Hematopoietic multipotent progenitor cell treated with erythropoietin and hydrocortisone succinate and interleukin-3 and kit ligand, for 6 days (in vitro differentiated cells): ENCODE measurements at places on chromosomes 1 and 21.

GRCh38 chr1:216665406-216665805 is 57.8 kb downstream of the ESRRG start:
- peak; percentile 32 for DNase-seq

DNA sequence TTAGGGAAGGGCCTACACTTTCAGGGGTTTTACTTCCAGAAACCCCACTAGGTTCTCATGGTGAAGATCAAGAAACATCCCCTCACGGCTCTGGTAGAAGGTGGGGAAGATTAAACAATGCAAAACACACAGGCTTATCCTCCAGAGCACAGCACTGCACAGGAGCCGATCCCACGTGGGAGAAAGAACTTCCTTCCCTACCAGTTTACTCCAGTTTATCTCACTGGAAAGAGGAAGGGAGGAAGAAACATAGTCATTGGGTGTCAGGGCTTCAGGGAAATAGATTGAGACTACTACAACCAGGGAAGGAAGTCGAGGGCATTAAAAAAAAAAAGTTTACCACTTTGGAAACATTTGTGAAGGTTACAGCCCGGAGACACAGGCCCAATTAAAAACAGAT is 164.4 kb downstream of the NTPCR start:
- DNase-seq = no peak

GRCh38 chr1:231162297-231162969 is 575 bp downstream of the TRIM67 start:
- peak; percentile 60 for DNase-seq

- no peak for DNase-seq
Measured at GRCh38 chr1:118339400-118340124, 154.5 kb upstream of the SPAG17 start.

DNA sequence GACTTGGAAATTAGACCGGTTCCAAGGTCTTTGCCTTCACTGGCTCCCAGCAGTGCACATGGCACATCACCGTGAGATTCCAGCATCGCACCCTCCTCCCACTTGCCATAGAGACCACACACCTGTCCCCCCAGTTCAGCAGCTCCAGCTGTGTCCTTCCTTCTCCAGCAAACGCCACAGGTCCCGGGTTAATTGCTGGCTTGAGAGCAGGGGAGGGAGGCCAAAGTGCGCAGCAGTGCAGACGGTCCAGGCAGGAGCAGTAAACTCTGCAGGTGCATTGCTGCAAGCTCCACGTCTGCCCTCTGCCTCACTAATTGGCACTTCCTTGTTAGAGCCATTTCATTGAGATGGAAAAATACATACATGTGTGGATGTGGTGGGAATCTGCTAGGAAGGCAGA is 65.3 kb downstream of the KLHDC7A start:
- no peak for DNase-seq

GRCh38 chr1:184069675-184070074 is 18.1 kb downstream of the TSEN15 start:
- no peak for DNase-seq

DNA sequence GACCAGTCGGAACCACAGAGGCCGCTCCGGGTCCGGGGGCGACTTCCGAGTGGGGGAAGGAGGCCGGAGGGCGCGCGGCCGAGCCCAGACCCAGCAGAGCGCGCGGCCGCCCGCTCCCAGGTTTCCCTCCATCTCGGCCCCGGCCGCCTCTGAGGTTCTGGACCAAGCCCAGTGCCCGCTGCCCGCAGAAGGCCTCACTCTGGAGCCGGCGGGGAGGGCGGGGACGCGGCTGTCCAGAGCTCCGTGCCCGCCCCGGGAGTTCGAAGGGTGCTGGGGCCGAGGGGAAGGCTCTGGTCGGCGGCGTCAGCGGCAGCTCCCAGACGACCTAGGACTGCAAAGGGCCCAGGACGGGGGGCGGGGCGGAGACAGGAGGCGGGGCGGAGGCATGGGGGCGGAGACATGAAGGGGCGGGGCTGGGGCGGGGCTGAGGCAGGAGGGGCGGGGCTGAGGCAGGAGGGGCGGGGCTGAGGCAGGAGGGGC is 48.0 kb upstream of the SLC19A1 start:
- DNase-seq = peak; percentile 74

GRCh38 chr1:33002006-33002405 is 34.7 kb downstream of the AK2 start:
- no peak for DNase-seq

DNA sequence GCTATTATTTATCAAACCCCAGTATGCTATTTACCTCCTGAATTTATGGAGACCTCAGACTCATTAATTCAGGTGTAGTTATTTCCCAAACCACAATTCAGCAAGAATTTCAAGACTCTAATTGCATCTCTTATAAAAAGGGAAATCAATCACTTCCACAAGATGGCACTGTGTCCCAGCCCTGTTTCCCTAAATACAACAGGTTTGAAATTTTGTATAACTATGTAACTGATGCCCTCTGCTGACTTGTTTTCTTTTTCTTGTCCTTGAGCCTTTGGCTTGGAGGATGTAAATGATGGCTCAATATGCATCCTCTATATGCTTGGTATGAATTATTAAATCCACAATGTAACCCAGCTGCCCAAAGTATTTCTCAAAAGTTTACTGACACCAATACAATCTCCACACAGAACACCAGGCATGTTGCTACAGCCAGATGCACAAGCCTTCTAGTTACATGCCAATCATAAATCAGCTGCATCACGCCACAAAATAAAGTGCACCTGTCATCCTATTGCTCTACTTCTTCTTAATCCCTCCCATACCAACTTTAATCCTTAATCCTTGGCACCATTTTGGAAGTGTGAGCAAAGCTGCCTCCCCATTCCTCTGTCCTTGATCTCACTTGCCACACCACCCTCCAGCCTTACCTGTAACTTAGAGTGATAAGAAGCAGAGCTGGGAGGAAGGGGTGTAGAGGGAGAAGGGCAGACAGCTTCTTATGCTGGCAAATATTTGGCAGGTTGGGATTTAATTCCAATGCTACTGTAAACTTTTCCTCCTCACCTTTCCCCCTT is 9.0 kb downstream of the C1orf105 start:
- peak; percentile 89 for DNase-seq

DNA sequence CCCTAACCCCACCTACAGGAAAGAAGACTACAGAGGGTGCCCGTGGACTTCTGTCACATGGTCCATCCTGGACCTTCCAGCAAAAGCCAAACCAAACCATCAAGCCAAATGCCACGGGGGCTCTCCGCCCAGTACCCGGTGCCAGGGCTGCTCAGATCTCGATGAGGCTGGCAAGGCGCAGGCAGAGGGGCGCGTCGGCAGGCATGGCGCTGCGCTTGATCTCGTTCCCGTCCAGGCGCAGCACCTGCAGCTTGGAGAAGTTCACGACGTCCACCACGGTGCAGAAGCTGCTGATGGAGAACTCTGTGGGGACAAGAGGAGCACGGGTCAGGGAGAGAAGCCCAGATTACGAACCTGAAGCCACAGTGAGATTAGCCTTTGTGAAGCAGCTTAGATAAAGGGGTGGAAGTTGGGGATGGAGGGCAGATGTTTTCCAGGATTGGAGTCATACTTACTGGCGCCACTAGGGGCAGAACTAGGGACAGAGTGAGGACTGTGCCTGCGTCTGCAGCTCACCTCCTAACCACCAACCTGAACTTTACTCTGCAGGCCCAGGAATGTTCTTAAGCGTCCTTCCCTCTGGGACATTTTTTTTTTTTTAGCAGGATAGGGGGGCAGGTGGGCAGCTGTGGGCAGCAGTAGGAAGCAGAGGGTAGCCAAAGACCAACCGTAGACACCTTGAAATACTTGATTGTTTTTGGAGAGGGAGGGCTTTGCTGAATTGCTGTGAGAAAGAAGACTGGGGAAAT is 8.6 kb downstream of the FMOD start:
- DNase-seq = peak; percentile 70

DNA sequence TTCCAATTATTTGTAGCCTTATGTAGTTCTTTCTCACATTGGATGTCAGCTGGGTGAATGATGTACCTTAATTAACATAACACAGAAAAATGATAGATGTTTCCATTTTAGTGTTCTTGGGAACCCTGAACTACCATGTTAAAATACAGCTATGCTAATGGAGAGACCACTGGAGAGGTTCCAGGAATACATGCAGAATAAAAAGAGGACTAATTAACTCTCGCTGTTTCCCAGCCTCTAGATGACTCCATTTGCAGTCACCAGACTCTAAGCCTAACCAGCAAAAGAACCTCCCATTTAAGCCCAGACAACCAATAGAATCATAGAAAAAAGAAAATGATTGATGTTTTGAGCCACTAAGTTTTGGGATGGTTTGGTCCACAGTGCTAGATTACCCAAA is 36.2 kb downstream of the CLCA4 start:
- DNase-seq = no peak

DNA sequence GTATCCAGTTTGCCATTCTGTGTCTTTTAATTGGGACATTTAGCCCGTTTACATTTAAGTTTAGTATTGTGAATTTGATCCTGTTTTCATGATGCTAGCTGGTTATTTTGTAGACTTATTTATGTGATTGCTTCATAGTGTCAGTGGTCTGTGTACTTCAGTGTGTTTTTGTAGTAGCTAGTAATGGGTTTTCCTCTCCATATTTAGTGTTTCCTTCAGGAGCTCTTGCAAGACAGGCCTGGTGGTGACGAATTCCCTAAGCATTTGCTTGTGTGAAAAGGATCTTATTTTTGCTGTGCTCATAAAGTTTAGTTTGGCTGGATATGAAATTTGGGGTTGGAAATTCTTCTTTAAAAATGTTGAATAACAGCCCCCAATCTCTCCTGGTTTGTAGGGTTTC is 69.2 kb upstream of the PDC start:
- DNase-seq = no peak

DNA sequence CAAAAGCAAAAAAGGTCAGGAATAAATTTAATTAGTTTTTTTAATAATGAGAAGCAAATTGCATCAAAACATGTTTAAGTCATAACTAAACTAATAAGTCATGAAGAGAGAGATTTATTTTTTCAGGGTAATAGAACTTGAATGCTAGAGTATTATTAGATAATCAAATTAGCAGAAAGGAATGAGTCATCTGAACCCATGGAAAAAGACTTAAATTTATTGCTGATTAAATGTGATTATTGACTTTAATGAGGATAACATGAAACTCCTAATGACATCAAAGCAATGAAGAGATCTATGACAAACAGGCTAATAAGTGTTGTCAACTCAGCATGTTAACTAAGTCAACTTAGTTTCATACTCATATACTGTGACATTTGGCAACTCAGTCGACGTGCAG is 264.2 kb downstream of the USP25 start:
- DNase-seq = no peak

DNA sequence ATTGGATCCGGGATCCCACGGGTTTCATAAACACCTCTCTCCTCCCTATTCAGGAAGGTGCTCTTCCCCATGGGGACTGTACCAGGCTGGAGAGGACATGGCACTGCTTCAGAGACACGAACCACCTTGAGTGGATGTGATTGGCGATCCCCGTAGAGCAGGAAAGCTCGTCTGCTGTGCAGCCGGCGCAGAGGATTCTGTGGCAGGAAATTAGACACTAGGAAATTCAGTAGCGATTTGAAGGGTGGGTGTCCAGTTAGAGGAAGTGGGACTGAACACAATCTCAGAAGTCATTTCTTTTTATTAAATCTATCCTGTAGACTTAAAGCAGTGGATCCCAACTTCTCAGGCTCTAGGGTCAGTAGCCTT is 767 bp downstream of the PDIK1L start:
- DNase-seq = peak; percentile 54

- peak; percentile 76 for DNase-seq
Measured at GRCh38 chr21:34510148-34511142, 1.6 kb downstream of the KCNE1 start.

- DNase-seq = no peak
Measured at GRCh38 chr1:154583773-154584172, 16.2 kb downstream of the CHRNB2 start.

GRCh38 chr1:42586016-42586415 is 72.2 kb upstream of the PPIH start:
- DNase-seq = no peak

GRCh38 chr1:20110679-20111078 is 8.7 kb downstream of the PLA2G2D start:
- no peak for DNase-seq

GRCh38 chr1:65825741-65826140 is 33.0 kb downstream of the PDE4B start:
- no peak for DNase-seq

- no peak for DNase-seq
Measured at GRCh38 chr1:55043726-55044125, 4.4 kb downstream of the PCSK9 start.

- DNase-seq = no peak
Measured at GRCh38 chr1:25774206-25774803, 25.7 kb upstream of the SELENON start.

GRCh38 chr1:40796939-40797667 is 13.5 kb downstream of the KCNQ4 start:
- no peak for DNase-seq

DNA sequence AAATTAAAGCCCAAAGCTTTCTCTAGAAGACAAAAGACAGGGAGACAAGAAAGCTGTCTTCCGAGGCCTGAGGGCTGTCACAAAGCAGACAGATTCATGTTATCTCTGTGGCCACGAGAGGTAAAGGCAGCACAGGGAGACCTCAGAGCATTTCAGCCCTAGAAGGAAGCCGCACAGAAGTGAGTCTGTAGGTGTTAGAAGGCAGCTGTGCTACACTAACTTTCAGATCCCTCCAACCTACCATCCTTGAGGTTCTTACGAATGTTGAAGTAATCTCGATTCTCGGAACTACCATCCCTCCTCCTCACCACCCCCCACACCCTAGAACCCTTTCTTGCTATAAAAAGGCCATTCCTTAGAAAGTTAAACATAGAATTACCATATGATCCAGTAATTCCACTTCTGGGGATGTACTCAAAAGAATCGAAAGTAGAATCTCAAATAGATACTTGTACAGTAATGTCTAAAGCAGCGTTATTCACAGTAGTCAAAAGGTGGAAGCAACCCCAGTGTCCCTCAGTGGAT is 21.5 kb upstream of the LYST start:
- DNase-seq = no peak

DNA sequence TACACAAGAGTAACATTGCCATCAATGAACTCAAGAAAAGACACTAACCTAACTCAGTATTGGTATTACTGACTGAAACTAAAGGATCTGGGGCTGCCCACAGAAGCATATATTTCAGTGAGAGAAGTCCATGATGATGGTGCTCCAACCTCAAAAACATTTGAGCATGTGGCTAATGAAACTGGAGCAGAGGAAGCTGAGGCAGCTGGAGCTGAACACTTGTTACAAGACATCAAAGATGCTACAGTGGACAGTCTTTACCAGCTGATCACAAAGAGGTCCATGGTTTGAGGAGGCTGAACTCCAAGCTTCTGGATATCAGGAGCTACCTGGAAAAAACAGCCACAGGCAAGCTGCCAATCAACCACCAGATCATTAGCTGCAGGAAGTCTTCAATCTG is 42.2 kb upstream of the TTC39A start:
- DNase-seq = no peak

DNA sequence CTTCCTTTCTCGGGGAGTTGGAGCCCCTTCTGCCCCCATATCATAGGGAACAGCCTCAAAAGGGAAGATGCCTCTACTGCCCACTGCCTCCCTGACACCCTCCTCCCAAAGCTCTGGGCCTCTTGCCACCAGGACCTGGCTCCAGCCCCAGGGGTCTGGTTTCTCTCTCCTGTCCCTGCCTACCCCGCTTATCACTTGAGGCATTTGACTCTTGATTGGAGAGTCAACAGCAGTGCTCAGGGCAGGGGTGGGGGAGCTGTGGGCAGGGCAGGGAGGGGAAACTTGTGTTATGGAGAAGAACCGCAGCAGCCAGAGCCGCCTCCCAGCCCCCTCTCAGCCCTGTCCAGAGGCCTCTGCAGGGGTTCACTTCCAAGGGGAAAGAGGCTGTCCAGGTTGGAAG is 573 bp downstream of the TRIM63 start:
- DNase-seq = peak; percentile 87

GRCh38 chr1:208362011-208362410 is 117.8 kb upstream of the PLXNA2 start:
- DNase-seq = no peak
